T follicular helper cell (primary cell): ENCODE measurements at places on chromosomes 5 and 9.

DNA sequence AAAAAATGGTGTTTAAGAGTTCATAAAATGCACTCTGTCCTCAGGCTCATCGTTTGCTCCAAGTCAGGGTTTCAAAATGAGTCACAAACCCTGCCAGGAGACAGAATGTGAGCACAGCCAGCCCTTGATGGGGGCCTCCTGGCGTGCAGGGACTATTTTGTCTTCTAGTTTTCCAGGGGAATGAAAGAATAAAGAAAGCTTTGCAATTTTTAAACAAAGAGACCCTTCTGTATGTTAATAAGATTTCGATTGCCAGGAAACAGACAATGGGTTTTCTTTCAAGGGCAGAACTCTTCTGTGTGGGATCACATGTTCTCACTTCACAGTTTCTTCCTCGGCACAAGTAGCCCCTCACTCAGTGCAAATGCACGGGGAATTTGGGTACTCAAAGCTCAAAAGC lies 121.4 kb upstream of the C6 start:
- no peak for DNase-seq

DNA sequence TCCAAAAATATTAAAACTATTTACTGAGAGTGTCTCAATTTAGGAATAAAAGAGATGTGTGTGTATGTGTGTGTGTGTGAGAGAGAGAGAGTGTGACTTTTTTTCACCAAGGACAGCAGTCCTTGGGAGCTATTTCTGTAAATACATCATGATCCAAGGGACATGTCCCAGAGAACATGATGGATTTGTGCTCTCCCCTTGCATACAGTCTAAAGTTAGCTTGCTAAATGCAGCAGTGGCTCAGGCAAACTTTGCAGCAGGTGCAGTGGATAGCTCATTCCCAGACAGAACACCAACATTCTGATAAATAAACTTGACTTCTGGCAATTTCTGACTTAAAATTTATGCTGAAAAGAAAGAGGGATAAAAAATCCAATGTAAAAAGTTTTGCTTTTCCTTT lies 55.4 kb upstream of the SGCD start:
- no peak for DNase-seq

DNA sequence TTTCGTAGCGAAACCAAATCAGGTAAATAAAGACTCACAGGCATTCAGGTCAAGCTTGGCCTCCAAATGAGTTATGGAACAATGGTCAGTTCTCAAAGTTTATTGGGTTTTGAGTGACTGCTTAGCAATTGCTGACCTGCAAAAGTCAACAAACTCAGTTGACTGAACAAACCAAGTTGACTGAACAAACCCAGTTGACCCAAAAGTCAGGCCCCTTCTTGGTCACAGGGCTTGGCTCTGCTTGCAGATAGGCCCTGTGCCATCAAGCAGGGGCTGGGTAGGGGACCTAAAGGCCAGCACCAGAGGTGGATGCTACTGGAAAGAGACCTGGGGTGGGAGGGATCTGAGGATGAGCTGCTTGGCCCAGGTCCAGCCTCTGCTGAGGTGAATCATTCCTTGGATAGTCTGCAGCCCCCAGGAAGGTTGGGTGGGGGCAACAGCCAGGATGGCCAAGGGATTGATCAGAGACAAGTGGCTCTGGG lies 64.6 kb downstream of the GADD45G start:
- no peak for DNase-seq

GRCh38 chr9:120711841-120712538 lies 2.3 kb downstream of the MEGF9 start:
- no peak for DNase-seq

GRCh38 chr9:132040246-132040645 lies 39.4 kb downstream of the MED27 start:
- no peak for DNase-seq

DNA sequence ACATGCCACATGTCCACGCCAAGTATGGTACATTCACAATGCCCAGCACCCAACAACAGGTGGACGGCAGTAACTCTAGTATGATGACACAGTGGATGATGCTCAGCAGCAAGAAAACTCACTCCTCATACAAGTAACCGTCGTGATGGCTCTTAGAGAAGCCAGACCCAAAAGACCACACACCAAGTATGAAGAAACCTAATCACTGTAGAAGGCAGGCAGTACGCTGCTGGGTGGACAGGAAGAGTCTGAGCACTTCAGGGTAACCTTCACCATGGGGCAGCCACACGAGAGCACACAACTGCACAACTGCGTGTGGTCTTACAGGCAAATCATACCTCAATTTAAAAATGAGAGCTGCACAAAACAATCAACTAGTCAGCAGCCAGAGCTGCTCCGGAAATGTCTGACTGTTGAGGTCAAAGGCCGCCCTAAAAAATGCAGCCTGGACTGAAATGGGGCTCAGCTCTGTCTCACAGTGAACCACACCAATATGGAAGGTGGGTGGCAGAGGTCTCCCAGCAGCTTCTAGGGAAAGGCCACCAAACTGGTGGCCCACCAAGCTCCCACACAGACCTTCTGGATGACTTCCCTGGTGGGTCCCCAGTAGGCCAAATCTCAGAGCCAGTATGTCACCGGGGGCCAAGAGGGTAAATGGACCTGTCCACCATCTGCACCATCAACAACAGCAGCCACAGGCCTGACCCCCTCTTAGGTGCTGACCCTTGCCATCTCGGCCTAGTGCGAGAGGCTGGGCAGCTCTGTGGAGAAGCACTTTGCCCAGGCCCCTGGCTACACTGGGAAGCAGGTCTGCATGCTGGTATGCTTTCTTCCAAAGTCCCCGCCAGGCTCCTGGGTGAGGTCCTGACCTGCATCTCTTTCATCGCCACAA lies 17.8 kb downstream of the BICD2 start:
- DNase-seq = no peak

DNA sequence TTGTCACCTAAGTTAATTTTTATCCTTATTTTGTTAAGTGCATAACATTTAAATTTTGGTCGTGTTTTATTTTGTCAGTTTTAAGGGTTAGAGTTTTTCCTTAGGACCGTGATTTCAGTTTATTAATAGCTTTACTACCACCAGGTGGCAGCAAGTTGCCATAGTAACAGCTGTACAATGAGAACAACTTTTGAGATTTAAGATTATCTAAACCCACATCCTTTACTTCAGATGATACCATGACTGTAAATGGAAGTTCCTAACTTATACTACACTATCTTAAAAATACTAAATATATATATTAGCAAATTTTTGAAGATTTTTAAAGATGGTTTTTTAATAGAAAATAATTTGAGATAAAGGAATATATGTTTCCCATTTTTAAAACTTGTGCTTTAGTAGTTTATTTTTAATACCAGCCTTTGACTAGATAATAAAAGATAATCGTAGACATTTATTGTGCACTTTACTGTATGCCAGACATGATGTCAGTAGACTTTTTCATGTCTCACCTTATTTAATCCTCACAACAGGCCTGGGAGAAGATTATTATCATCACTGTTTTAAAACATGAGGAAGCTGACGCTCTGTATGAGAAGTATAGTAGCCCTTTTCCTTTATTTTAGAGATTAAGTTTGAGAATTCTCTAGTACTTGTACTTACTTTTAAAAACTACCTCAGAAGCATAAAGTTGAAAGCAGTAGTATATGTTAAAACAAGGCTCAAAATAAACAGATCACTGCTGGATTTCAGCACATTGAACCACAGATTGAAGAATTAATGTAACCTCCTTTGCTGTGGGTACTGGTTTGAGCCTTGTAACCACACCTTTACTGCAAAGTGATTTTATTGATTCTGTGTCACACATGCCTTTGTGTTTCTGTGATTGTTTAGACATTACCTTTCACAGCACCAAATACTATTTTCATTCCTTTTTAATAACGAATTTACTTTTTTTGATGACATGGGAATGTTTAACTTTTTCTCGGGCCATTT lies 27.5 kb downstream of the SREK1 start:
- peak; percentile 54 for DNase-seq

DNA sequence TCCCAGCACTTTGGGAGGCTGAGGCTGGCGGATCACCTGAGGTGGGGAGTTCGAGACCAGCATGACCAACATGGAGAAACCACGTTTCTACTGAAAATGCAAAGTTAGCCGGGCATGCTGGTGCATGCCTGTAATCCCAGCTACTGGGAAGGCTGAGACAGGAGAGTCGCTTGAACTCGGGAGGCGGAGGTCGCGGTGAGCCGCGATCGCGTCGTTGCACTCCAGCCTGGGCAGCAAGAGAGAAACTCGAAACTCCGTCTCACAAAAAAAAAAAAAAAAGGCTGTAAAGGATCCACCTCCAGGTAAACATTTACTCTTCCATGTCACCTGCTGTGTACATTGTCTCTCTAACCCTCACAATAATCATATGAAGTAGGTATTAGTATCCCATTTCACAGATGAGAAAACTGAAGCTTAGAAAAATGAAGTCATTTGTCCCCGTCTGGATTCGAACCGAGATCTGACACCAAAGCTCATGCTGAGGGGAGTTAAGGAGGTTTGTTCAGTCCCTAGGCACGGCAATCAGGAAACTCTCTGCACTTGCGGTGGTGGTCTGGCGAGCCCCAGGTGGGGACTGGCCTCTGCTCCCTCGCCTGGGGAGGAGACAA lies 494 bp upstream of the DOCK2 start:
- no peak for DNase-seq

- no peak for DNase-seq
Observed at GRCh38 chr5:150489360-150490295, 18.3 kb upstream of the NDST1 start.

GRCh38 chr5:15263406-15263805 lies 236.6 kb upstream of the FBXL7 start:
- no peak for DNase-seq

DNA sequence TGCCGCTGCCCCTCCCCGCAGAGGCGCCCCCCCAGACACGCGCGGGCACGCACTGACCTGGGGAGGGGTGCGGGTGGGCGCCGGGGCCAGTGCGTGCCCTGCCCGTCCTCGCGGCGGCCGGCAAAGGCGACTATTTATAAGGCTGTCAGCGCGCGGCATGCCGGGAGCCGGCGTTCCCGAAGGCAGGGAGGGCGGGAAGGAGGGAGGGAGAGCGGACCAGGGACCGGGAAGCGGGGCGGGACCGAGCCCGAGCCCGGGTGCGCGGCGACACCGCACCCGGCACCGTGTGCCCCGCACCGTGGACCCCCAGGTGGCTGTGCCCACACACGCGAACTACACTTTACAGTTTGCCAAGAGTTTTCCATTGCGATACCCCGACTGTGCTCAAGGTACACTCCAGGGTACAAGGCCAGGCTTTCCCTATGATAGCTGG lies at the start of gene AK1:
Gene AK1, minus strand, starts transcription at position 110 of the 433 bp plus-strand sequence. CDS start 3,058 bp downstream, outside the sequence.
- no peak for DNase-seq

- no peak for DNase-seq
Observed at GRCh38 chr5:79842991-79843390, 148.1 kb downstream of the MTX3 start.

DNA sequence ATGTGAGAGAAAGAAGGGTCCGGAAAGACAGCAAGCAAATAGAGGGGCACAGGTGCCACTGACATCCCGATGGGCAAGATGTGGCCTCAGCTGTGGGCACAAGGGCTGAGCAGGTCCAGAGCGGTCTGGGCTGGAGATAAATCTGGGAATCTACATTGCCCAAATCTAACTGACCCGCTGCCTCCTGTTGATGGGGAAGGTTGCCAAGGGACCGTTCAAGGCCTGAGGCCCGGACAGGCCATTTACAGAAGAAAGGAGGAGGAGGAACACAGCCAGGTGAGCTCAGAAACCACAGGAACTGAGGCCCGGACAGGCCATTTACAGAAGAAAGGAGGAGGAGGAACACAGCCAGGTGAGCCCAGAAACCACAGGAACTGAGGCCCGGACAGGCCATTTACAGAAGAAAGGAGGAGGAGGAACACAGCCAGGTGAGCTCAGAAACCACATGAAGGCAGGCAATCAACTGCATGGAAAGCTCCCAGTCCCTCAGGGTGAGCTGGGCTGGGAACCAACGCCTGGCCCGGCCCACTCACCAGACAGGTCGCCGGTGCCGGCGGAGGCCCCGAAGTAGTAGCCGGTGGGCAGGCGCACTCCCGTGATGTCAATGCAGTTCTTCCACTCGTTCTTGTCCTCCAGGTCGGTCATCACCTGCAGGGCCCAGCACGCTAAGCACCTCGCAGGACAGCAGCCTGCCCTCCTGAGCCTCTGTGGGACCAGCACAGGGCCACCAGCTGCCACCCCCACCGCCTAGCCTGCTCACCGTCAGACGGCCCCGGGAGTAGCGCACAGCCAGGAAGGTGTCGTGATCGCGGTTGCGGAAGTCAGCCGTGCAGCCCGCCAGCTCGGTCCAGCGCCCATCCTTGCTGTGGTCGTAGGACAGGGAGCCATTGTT lies 14.6 kb downstream of the LMAN2 start:
- DNase-seq = no peak

GRCh38 chr5:6632324-6632887 lies 438 bp downstream of the NSUN2 start:
- no peak for DNase-seq

DNA sequence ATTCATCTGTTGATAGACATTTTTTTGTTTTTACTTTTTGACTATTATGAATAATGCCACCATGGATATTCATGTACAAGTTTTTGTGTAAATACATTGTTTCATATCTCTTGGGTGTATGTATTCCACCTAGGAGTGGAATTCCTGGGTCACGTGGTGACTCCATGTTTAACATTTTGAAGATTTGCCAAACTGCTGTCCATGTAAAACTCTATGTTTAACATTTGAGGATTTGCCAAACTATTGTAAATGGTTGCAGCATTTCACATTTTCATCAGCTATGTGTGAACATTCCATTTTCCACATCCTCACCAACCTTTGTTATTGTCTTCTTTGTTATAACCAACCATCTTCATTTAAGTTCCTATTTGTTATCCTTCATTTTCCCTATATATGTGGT lies 12.2 kb downstream of the TMEFF1 start:
- DNase-seq = no peak

- no peak for DNase-seq
Observed at GRCh38 chr5:99320436-99320835, 391.6 kb upstream of the CHD1 start.

DNA sequence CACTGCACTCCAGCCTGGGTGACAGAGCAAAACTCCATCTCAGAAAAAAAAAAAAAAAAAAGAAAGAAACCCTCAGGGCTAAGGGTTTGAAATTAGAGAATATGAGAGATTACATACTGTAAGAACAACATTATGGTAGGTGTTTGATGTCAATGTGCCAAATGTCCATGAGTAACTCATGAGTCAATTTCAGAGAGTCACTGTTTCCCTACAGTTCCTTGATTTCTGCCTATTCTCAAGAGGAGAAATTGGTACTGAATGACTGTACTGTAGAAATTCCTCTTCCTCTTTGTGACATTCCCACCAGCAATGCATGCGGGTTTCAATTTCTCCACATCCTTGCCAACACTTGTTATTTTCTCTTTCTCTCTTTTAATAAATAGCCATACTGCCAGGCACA lies 35.2 kb downstream of the MARVELD2 start:
- DNase-seq = no peak

DNA sequence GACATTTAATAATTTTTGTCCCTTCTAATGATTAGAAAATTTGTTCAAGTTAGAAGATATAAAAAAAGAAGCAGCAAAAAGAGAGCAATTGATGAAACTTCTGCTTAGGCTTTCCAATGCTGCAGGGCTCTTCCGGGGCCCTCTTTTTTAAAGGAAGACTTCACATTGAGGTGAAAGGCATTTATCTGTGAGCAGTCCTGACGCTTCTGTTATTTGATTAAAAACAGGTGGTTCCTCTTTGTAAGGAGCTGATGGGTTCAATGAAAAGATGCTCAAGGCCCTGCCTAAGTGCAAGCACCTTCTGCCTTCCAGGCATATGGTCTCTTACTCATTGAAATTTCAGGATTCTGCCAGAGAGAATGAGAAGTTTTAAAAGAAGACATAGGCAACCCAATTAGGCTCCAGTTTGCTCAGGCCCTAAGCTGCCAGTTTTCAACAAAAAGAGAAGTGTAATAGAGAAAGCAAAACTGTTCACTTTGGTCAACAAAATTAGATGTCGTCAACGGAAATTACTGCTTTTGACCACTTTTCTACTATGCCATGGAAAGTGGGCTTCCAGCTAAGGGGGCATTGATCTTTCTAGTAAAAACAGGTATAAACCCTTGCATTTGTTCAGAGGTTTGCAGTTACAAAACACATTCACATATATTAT lies 100.2 kb downstream of the INSYN2B start:
- no peak for DNase-seq
